ENCODE measurements at places on chromosomes 7 and 10.

- no peak for DNase-seq
These were observed 275.6 kb upstream of the AOAH start for GRCh38 chr7:36999626-37000485.

DNA sequence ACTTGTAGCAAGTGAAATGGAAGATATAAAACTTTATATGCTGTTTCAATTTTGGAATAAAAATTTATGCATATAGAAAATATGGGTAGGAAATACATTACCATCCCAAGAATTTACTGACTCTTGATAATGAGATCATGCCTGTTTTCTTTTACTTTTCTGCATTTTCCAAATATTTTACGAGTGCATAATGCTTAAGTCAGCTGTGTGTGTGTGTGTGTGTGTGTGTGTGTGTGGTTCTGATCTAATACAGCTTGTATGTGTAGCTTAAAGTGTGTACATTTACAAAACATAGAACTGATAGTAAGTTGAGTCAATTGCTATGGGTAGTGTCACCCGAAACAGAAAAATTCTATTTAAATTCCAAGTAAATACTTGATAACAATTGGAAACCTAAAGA is 315.9 kb upstream of the LRRN3 start:
- no peak for DNase-seq

DNA sequence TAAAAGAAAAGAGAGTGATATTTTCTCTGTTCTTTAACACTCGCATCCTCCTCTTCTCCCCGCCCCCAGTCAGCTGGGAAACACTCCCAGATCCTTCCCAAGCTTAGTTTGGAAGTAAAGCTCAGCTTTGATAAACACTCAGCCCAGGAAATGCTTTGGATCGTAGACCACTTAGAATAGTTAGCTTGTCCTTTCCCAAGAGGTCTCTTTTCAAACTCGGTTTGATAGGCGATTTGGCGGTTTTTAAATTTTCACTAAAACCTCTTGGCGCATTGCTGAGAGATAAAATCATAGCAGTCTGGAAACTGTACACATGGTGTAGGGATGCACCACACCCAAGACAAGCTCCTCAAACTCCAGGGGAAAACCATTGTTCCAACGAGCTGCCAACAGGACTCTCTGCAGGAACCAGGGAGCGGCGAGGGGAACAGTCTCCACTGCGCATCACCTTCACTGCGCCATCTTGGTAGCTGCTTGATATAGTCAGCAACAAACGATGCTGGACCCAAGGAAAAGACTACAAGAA is 22.3 kb downstream of the SMURF1 start:
- DNase-seq, result no peak

DNA sequence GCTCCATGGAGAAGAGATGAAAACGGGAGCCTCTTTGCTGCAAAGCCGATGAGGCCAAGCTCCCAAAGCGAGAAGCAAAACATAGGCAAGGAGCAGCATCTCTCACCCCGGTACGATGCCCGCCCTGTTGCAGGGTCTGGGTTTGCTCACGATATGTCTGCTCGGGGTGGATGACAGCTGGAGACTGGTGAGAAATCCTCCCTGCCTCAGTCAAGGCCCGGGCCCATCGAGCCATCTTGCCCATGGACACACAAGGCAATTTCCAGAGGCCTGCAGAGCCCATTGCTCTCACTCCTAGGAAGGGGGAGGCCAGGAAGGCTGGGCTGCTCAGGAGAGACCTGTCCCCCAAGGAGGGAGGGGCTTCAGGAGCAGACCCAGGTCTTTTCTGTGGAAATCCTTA is 391.7 kb upstream of the SHH start:
- no peak for DNase-seq

GRCh38 chr10:113301342-113301984 is 251.4 kb upstream of the HABP2 start:
- DNase-seq, result no peak

- DNase-seq, result no peak
These were observed 64.9 kb upstream of the NKX6-2 start for GRCh38 chr10:132850896-132851295.

Measured in MV-4-11 (cell line).